ENCODE measurements at places on chromosomes 5 and 9.

DNA sequence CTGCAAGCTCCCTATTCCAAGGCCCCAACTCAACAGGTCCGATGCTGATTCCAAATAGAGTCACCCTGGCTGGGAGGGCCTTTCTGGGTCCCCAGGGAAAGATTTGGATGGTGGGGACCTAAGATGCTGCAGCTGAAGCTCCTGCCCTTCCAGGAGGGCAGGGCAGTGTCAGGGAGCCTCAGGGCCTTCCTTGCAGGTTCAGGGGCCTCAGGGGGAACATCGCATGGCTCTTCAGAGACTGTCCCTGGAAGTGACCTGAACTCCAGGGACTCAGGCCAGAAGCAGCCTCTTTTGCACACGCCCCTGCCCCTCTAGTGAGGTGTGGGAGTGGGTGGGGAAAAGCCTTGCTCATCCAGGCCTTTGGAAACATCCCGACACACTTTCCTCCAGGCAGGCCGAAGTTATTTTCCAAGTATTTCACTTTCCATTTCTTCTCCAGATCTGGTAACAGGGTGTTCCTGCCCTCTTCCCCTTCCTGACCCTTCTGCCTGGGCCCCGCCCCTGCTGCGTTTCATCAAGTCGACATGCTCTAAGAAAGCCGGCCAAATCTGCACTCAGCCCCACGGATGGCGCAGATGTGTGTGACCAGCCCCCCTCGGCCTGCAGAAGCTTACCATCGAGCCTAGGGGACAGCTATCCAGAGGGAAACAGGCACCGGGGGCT is 159.5 kb downstream of the FGF18 start:
- no peak for DNase-seq

DNA sequence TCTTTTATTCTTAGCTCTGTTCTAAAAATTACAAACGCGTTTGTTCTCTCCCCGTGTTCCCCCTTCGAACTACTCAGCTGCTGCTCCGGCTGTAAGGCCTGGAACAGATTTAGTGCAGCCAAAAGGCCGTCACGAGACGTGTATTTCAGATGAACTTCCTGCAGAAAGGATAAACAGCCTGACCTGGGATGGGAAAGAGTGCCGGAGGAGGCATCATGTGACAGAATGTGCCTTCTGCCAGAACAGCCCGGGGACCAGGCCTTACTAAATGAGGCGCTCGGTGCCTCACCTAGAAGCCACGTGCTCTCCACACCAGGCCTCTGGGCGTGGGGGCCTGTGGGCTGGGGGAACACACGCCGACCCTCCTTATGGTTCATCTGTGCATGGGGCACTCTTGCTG is 94.7 kb downstream of the PPARGC1B start:
- no peak for DNase-seq

DNA sequence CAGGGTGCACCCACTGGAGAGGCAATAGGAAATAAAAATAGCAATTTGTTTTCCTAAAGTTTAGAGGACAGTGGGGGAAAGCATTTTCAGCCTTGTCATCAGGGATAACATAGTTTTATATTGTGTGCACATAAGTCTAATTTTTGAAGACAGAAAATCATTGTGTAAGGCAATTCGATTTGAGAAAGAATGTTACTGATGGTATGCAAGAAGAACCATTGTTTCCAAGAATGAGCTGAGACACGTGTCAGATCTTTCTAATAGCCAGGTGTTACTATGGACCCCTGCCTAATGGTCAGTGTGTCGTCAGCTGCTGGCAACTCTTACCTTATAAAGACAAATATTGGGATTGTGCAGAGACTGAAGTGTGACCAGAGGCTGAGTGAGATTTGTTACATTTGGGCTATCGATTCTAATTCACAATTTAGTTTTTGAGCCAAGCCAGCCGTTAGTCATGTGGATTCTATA is 67.1 kb upstream of the PPP2R2B start:
- no peak for DNase-seq

DNA sequence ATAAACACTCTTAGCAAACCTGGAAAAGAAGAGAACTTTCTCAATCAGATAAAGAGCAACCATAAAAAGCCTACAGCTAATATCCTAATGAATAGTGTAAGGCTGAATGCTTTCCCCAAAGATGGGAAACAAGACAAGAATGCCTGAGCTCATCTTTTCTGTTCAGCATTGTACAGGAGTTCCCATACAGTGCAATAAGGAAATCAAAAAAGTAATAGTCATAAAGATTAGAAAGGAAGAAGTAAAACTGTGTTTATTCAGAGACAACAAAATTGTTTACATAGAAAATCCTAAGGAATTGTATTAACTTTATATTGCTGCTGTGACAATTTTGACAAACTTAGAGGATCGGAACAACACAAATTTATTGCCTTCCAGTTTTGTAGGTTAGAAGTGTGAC is 330.7 kb upstream of the SLC24A2 start:
- DNase-seq: no peak

GRCh38 chr9:37336150-37336549 is 86.3 kb upstream of the GRHPR start:
- DNase-seq: no peak

DNA sequence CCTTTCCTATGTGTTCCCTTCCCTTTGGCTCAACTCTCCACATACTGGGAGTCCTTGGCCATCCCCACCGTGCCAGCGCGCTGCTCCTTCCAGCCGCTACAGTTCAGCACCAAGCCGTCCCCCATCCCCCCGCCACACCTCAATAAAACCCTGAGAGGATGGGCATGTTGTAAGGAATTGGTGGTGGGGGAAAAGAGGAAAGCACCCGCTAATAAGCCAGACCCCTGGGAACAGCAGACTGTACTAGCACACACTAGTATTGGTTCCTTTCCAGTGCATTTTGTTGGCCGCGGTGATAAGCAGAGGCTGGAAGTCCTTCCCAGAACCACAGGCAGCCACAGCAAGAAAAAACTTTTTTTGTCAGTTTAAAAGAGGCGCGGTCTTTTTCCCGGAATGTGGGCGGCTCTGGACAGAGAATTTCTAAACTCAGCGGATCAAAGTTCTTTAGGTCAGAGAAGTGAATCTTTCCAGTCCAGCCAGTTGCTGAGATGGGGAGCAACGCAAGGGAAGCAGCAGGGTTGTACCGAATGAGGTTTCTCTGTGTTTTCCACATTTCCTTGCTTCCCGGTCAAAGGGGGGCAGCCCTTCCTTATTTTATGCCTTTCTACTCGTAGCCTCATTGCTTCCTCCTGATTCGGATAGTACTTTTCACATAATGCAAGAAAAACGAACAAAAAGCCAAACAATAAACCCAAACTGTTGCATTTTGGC is 2.1 kb downstream of the CHSY3 start:
- DNase-seq: no peak

- no peak for DNase-seq
Measured at GRCh38 chr5:37086466-37087173, 162.6 kb downstream of the CPLANE1 start.

DNA sequence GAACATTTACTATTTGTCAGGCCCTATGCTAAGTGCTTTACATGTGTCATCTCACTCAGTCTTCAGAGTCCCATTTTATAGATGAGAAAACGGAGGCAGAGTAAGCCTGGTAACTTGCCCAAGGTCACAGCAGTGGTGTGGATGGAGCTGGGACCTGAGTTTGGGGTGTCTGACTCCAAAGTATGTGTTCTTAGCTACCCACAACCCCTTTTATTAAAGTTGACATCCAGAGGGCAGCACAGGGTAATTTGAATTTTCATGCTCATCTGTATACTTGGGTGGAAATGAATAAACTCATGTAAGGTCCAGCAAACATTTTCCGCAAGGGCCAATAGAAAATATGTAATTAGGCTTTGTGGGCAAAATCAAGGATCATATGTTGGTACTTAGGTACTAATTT is 93.4 kb upstream of the SLC25A48 start:
- no peak for DNase-seq

GRCh38 chr5:179258001-179258921 is 87.0 kb downstream of the ADAMTS2 start:
- no peak for DNase-seq

GRCh38 chr9:122380293-122380692 is 9.5 kb downstream of the PTGS1 start:
- no peak for DNase-seq

- DNase-seq: no peak
Measured at GRCh38 chr5:142544946-142545649, 140.8 kb downstream of the FGF1 start.

DNA sequence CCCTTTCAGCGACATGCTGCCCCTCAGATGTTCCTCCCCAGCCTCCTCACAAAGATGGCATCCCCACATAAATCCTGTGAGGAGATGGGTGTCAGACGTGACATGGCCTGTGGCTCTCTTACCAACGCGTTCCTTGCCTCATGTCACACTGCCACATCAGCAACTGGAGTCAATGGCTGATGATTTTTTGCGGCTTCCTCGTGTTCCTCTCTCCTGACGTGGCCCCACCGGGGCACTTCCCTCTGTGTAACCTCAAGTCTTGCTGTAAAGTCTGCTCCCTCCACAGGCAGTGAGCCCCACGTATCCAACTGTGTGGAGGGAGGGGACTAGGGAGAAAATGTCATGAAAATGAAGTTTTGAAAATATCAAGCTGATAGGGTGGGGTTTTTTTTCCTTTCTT is 53.2 kb upstream of the SHISAL2B start:
- DNase-seq: no peak

DNA sequence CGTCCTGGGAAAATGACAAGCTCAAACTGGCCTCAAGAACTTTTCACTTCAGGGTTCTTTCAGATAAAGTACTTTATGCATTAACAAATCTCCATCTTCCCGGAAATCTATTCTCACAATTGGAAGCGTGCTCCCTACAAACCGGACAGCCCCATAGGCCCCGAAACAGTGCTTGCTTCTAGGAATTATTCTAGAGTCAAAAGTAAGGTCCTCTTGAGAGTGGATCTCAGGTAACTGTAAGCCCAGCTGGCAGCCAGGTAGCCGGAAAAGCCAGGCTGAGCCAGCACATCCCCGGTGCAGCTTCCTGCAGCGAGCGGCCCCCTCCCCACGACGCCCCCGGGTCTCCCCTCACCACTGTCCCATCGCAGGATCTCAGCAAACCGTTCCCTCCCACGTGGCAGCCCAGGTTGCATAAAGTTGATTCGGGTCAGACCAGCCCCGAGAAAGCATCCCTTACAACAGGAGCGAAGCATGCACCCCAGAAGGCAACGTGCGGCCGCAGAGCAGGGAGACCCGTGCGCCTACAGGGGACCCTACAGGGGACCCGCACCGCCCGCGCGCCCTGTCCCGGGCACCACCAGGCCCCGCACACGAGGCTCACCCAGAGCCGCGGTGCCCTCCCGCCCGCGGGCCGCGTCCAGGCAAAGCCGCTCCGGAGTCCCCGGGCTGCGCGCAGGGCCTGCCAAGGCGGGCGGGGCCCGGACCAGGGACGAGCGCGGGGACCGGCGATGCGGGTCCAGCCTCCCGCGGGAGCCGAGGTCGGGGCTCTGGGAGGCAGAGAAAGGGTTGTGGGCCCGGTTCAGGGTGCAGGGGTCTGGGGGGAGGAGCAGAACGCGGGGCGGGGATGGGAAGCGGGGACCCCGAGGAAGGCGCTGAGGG is 920 bp downstream of the LPCAT1 start:
- DNase-seq: no peak

DNA sequence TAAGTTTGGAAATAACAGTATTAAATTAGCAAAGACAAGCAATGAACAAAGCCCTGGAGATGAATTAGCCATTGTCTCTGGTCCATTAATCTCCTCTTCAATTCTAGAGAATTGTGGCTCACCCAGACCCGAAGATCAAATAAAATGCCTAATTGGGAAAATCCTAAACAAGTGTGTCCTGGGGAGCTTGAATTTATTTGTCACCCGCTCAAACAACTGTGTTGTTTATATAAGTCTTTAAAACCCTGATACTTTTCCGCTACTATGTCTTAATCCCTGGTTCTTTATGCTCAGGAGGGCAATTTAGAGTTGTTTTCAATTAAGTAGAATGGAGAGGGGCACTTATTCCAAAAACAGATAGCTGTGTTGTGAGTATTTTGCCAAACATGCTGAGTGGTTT is 128.4 kb downstream of the ANXA1 start:
- DNase-seq: no peak

DNA sequence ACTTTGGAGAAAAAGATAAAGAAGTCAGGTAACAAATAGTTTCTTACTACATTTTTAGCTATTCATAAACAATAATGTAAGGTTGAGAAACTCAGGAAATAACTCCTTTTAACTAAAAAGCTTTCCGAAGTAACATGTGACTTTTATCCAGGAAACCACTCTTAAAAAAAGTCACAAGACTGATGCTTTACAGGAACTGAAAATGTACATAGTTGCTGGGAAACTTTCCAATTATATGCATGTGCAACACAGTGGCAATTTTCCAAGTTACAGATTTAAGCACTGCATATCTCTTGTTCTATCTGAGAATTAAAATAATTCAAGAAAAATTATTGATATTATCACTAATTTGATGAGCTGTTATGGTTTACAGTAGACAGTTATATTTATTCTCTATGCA is 105.2 kb downstream of the CDH10 start:
- no peak for DNase-seq

DNA sequence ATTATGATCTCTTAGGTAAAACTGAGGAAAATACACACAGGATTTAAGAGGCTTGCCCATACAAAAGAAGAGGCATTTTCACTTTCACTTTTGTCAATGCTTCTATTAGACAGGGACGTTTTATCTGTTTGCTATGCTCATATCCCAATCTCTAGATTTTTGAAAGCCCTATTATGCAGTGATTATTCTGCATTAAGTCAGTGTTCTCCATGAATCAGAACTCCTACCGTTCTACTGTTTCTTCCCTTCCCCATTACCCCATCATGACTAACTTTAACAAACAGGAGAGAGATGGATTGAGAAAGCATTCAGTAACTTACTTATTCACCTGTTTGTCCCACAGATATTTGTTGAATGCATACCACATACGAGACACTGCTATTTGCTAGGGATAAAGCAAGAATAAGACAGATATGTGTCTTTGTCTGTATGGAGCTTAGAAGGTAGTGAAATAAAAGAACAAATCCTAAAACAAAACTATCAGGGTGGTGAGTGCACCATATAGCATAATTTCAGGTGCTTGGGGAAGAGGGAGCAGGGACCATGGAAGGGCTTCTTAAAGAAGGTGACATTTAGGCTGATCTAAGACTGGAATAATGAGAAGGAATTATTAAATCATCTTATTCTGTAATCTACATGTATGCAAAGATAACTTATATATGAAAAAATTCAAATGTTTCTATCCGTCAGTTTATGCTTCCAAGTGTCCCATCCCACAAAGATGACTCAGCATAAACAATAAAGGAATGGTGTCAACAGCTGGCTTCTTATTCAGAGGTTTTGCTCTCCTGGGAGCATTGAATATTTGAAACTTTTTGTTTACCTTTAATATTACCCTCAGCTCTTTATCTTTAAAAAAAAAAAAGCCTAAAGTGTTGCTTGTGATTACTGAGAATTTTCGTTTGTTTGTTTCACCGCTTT is 328.1 kb downstream of the HINT1 start:
- no peak for DNase-seq

- no peak for DNase-seq
Measured at GRCh38 chr5:166708291-166708690, 1583.2 kb upstream of the WWC1 start.

- no peak for DNase-seq
Measured at GRCh38 chr5:77568082-77568481, 70.4 kb downstream of the OTP start.

DNA sequence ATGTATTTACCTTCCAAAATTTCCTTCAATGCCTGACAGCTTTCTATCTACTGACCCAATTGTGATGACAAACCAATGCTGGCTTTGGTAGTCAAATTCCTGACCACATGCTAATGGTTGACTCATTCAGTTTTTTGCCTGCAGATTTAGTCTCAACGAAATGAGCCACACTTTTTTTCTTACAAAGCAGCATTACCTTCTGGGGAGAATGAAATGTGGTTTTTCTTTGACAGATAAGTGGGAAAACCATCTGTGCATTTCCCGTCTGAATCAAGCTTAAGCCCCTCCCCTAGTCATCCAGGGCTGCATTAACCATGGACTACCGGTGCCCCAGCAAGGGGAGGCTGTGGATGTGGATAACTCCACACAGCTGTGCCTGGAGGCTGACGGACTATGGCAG is 99.6 kb upstream of the TAF11L2 start:
- DNase-seq: no peak
